ENCODE measurements at places on chromosomes 13 and 19. TPM values are rescaled to one million over a fixed set of nuclear protein-coding genes. Genes with fewer than 3 reads are reported as not detected.
A peak's percentile ranks its signal among the peaks of the same experiment; 100 is the strongest.

GRCh38 chr19:32573492-32573794, 7.5 kb upstream of the PDCD5 start:
- no peak for DNase-seq

DNA sequence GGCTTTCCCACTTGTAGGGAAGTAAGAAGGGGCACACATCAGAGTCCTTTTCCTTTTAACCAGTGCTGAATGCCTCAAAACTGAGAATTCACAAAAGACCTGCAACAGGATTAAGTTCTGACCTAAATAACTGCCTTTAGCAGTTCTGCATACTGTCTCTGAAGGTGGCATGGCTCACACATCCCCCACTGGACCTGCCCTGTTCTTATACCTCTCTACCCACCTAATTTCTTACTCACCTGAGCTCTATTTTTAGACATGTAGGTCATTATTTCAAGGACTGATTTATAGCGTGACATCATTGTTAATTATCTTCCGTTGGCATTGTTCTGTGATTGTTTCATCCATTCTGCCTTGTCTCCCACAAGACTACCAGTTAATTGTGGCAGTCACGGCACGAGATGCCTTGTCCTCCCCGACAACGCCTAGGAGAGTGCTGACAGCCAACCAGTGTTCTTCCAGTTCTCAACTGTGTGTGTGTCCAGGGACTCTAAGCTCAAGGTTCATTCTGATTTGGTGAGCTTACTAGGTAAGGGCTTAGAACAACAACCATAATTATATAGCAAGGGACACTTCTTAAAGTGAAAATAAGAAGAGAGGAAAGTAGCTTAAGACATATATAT, 27.1 kb upstream of the UBL3 start:
- DNase-seq = peak; percentile 73

MBD3L3 gene
- total RNA-seq = not detected

GRCh38 chr13:109090796-109091195, 461.4 kb downstream of the MYO16 start:
- no peak for DNase-seq

DNA sequence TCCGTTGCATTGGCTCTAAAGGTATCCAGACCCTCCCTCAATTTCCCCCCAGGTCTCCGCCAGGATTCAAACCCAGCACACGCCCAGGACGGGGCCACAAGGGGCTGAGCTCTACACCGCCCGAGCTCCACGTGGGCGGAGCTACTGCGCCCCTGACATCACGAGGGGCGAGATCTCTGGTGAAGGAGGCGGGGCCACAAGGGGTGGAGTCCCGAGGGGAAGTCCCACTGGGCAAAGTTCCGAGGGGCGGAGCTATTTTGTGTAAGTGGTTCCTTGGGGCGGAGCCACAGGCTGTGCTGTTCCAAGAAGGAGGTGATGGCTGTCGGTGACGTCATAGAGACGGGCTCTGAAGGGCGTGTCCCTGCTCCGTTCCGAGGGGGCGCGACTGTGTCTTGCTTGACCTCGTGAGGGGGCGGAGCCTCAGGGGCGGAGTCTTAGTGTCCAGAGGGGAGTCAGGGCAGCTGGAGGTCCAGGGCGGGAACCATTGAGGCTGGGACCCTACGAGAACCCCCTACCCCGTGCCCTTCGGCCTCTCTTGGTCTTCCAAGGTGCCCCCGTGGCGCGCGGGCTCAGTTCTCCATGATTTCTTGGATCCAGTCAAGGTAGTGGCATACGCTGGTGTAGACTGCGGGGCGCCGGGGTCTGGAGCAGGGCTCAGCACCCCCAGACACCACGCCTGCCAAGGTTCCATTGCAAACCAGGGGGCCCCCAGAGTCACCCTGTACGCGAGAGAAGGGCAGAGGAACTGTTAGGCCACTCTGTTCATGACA, 1.3 kb upstream of the KLK8 start:
- peak; percentile 65 for DNase-seq

LTBP4 gene
- total RNA-seq = 45.6 TPM

CYP2A7 gene
- not detected for total RNA-seq

ZNF730 gene
- 3.4 TPM for total RNA-seq

GRCh38 chr19:12656899-12657571, 9.5 kb downstream of the MAN2B1 start:
- no peak for DNase-seq

DNA sequence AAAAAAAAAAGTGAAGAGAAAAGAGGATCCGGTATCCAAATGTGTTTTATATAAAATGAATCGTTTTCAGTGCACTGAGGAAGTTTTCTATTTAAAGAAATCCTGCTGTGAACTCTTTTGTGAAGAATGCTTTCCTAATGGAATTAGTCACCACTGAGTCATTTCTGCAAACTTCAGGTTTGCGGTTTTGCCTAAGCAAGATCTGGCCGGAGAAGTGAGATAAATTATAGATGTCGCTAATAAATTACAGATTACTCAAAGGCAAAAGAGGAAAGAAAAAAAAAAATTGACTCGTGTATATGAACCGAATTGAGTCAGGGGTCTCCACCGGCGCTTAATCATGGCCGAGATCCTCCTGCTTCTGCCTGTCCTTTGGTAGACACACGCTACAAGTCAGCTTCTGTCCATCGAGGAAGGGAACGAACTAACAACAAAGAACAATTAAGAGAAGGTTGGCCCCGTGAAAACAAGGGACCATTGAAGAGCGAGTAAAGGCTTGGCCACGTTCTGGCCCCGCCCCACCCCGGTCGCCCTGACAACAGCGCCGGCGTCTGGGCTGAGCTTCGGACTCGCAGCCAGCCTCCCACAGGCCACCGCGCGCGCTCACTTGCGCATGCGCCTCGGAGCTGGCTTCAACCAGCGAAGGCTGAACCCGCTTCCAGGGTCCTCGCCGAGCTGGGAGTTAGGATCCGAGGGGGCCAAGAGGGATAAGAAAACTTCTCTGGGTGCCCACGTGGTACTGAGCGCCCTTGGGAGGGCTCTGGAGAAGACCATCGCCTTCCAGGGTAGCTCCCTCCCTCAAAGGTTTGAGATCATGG, 33.0 kb upstream of the MRI1 start:
- peak; percentile 98 for DNase-seq

- DNase-seq = no peak
Observed at GRCh38 chr19:2189880-2190279, 26.1 kb downstream of the DOT1L start.

- DNase-seq = no peak
Observed at GRCh38 chr13:43157796-43158195, 134.4 kb downstream of the DNAJC15 start.

DNA sequence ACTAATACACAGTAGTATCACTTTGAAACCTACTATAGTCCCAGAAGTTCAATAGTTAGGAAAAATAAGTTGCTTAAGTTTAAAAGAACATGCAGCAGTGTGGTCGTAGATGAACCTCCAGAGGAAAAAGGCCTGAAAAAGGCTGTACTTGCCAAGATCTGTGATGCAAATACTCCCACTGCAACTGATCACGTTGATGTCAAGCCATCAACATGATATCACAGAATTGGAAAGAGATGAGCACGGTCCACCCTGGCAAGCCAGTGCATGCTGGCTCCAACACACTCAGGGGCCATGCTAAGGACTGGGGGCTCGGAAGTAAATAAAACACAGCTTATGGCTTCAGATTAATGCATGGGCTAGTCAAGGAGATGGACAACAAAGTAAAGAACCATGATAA, 71.8 kb upstream of the LRCH1 start:
- DNase-seq = no peak

GRCh38 chr19:51980116-51980736, 6.4 kb downstream of the ZNF350 start:
- DNase-seq = no peak

GRCh38 chr13:59024434-59024833, 1139.3 kb downstream of the DIAPH3 start:
- no peak for DNase-seq

DNA sequence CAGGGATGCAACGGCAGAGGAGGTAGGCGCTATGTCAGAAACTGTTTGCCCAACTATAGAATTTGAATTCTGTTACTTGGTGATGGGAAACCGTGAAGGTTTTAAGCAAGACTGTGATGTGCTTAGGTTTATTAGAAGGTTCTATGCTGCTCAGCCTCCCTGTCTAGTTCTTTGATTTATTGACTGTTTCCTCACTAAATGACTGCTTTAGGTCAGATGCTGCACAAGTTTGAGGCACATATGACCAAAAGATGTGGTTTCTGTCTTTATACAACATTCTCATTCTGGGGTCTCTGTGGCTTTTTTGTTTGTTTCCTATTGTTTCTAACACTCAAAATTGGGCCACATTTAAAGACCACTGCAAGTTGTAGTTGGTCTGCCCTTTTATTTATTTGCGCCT, 323.0 kb upstream of the OBI1 start:
- no peak for DNase-seq

DNA sequence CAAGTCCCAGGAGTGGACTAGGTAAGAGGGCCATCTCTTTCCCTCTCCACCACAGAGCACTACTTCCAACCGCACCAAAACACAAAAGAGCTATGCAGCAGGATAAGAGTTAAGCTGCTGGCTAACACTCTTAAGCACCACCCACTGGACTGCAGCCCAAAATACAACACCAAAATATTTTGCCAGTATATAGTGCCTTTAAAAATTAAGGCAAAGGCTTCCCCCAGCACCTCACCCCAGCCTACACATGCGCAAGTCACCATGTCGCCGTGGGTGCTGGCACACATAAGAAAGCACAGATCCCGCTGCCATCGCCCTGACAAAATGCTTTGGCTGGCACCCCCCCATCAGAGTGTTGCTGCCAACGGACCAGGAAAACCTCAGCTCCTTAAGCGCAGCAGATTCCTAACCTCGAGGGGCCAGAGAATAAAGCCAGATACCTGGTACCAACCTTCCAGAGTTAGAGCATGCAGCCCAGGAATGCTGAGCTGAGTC, 608.3 kb downstream of the PCDH17 start:
- no peak for DNase-seq

GRCh38 chr13:113862931-113863523, 849 bp downstream of the GAS6 start:
- DNase-seq = peak; percentile 63

- DNase-seq = no peak
Observed at GRCh38 chr13:97316390-97316789, 94.3 kb downstream of the MBNL2 start.

DNA sequence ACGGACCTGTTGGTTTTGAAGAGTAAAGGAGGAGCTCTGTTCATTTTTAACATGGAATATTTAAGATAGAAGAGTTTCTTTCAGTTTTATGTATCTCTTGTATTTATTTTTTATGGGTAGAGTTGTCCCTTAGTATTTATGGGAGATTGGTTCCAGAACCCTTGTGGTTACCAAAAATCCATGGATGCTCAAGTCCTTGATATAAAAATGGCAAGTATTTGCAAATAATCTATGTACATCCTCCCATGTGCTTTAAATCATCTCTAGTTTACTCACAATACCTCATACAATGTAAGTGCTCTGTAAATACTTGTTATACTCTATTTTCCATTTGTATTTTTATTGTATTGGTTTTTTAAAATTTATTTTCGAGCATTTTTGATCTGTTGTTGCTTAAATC, 63.1 kb downstream of the TM9SF2 start:
- DNase-seq = no peak

GRCh38 chr19:14066134-14066533, 4.3 kb upstream of the PALM3 start:
- DNase-seq = no peak

DNA sequence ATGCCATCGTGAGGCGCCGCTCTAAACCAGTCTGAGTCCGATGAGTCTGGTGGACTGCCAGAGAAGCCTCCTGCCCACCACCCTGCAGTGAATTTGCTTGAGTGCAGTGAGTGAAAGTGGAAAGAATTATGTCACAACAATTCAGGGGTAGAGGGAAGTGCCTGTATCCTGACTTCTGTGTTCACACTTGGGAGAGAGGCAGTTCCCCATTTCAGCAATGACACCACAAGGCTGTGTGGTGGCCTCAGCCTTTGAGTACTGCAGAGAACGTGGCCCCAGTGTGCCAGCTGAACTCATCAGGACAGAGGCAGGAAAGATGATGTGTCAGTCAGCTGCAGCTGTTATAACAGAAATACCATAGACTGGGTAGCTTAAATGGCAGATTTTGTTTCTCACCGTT, 155.6 kb downstream of the COG6 start:
- no peak for DNase-seq

DNA sequence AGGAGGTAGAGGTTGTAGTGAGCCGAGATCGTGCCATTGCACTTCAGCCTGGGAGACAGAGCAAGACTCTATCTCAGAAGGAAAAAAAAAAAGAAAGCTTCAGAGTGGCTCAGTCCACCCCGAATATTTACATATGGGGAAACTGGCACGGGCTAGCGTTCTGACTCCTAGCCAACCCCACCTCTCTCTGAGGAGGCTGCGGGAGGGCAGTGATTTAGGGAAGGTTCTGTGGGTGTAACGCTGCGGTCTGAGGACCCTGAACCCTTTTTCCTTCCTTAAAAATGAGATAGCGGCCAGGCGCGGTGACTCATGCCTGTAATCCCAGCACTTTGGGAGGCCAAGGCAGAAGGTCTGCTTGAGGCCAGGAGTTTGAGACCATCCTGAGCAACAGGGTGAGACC, 5.0 kb downstream of the LRRC25 start:
- DNase-seq = no peak

Measured in hepatocyte (in vitro differentiated cells).